ENCODE measurements at places on chromosomes 5 and 9. TPM values are rescaled to one million over a fixed set of nuclear protein-coding genes. Genes with fewer than 3 reads are reported as not detected.

- no peak for DNase-seq
These were observed 257.0 kb upstream of the PRR16 start for GRCh38 chr5:120207129-120207528.

PCDHGB2 gene
- total RNA-seq: 4.6 TPM

GRCh38 chr5:154107756-154108155 lies 69.0 kb downstream of the MFAP3 start:
- no peak for DNase-seq

- no peak for DNase-seq
These were observed 2.1 kb downstream of the SH2D3C start for GRCh38 chr9:127776195-127776923.

DNA sequence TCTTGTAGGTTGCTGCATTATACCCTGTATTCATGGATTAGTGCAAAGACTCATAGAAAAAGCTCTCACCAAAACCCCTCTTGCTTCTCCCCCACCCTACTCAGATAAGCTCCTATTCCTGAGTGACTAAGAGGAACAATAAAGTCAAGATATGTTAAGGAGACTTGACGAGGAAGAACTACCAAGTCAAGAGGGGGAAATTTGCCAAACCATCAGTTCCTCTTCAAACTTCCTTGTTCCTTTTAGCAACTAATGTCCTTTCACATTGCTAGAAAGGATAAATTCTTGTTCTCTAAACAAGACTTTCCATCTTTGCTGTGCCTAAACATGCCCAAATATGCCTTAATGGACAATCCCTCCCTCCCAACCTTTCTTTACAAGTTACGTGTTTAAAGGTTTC lies 27.0 kb downstream of the CNOT8 start:
- DNase-seq: no peak

SLC46A2 gene
- total RNA-seq: not detected

Measured in RPMI7951 (cell line).